Iris pigment epithelial cell (primary cell): ENCODE measurements at places on chromosomes 5 and 9.

- no peak for DNase-seq
These were observed 29.9 kb downstream of the TRMO start for GRCh38 chr9:97892421-97892820.

DNA sequence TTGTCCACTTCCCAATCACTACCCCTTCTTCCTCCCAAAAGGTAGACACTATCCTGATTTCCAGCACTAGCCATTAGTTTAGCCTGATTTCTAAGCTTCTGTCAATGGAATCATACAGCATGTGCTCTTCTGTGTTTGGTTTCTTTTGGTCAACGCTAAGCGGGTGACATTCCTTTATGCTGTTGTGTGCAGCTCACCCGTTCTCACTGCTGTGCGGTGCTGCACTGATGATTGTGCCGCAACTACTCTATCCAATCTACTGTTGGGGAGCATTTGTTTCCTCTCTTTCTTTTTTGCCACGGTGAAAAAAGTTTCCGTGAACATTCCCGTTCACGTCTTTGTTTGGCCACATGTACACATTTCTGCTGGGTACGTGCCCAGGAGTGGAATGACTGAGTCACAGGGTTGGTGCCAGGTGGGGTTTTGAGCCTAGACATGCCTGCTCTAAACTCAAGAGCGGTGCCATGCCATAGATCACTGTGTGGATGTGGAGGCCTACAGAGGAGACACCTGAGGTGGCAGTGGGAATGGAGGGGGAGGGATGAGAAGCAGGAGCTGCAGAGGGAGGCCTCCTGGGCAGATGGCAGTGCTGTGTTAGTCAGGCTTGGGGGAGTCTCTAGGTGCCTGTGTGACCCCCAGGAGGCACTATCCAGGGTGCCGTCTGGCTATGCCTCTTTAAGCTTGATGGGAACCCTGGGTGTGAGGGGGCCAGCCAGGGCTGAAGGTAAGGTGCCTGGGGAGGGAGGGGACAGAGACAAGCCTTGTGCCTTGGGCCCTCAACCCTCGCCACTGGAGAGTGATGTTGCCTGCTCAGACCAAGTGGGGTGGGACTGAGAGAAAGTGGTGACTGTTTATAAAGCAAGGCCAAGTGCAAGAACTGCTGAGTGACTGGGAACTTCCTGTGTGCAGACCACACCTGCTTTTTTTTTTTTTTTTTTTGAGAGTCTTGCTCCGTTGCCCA, 11.4 kb upstream of the ANKRD33B start:
- peak; percentile 41 for DNase-seq

DNA sequence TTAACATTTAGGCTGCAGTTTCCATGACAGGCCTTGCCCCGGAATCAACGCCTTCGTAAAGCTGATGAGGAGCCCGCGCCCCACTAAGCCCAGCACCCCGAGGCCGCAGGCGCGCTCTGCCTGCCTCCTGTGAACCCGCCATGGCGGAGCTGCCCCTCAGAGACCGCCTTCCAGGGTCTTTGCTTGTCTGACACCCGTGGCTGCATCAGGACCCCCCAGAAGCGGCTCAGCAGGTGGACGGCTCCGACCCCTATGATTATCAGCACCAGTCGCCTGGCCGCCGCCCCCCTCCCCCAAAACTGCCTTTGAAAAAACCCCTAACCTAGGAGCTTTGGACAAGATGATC, 507 bp upstream of the DPH7 start:
- DNase-seq, result no peak

GRCh38 chr5:159059722-159060121, 40.0 kb downstream of the EBF1 start:
- DNase-seq, result no peak

DNA sequence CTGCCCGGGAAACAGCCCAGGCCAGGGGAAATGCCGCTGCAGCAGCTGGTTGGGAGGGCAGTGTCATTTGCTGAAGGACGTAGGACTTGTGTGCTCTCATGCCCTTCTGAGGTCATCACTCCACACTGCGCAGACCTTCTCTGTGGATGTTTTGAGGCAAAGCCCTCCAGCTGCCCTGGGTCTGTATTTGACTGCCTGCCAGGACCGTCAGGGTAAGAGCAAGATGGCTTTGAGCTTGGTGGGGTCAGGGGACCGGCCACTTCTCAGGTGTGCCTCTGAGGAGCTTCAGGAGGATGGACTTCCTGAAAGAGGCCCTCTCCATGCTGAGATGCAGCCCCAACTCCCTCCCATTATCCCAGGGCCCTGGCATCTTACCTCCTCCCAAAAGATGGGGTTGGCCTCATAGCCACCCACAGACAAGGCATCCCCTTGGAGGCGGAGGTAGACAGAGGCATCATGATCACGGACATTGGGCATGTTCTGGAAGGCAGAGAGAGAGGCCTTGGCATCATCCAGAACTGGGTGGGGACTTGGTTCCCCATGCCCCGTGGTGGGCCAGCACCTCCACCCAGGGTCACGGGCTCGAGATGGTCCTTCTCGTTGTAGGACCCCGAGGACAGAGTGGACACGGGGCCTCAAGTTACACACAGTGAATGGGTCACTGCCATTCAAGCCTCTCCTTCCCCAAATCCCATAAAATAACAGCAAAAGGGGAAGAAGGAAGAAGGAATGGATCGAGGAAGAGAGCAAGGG, 19.4 kb downstream of the SARDH start:
- no peak for DNase-seq

- no peak for DNase-seq
These were observed 4.7 kb upstream of the FIBCD1 start for GRCh38 chr9:130943777-130944176.

GRCh38 chr9:89822996-89823395, 218.2 kb downstream of the GADD45G start:
- no peak for DNase-seq

DNA sequence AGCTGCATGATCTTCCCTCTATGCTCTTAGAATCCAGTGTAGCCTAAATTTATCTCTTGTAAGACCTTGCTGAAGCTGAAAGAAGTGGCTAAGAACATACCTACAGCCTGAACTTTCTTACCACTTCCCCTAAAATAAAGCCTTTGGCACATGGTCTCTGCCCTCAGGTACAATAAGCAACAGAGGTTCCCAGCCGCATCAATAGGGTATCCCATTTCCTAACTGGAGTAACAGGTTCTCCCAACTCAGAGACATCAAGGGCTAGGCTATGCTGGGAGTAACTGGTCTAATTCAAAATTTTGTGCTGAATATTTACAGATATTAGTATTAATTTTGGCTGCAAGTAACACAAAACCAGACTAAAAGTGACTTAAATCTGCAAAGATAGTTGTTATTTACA, 335.8 kb upstream of the TRPC7 start:
- no peak for DNase-seq

- DNase-seq, result no peak
These were observed 120.7 kb downstream of the PCSK1 start for GRCh38 chr5:96312383-96312782.

DNA sequence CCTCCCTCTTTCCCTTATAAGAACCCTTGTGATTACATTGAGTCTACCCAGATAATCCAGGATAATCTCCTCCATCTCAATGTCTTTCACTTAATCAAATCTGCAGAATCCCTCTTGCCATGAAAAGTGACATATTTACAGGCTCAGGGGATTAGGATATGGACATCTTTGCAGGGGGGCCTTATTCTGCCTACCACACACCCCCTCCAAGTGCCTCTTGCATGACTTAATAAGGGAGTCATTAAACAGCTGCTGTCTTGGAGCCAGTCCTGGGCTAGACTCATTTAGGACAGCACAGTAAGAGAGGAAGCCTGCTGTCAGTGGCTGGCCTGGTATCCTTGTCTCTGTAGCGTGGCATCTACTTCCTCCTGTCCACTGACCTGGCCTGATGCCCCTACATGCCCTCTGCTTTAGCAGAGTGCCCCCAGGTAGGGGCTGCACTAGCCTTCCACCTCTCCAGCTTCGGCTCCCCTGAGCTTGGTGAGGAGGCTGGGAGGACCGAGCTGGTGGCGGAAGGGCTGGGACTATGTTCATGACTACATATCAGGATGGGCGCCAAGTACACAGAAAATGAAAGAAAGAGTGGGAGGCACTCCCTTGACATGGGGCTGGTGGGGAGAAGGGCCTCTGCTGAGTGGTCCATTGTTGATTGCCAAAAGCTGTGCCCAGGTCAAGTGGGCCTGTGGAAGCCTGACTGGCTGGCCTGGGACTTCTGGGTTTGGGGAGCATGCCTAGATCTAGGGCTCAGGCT, 17.2 kb downstream of the ENHO start:
- DNase-seq, result no peak

DNA sequence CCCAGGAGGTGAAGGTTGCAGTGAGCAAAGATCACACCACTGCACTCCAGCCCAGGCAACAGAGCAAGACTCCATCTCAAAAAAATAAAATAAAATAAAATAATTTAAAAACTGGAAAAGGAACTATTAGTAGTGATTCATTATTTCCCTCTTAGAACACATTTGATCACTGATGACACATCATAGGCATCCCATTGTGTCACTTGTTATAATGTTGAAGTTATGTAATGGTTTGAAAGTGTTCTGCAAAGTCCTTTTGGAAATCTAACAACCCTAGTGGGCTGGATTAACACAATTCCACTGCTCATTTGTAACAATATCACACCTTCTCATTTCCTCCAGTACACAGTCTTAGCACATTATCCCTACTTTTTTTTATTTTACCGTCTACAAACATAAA, 81.8 kb upstream of the LMNB1 start:
- DNase-seq, result no peak

DNA sequence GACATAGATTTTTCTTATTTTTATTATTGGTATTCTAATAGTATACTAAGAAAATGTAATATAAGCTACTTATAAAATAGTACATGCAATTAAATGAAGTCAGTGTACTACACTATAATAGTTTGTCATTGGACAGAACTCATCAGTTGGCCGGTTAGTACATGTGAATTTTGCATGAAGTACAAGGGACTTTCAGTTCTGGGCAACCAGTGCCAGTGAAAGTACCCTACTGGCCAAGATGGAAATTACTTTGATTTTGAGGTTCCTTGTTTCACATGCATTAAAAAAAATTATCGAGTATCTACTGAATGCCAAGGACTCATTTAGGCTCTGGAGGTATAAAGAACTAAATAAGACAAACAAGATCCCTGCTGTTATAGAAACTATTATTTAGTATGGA, 213.4 kb upstream of the ELL2 start:
- peak; percentile 21 for DNase-seq

GRCh38 chr9:100394032-100394695, 32.8 kb upstream of the MSANTD3 start:
- DNase-seq, result no peak

GRCh38 chr5:168667301-168667840, 88.2 kb upstream of the PANK3 start:
- DNase-seq, result no peak

GRCh38 chr9:122059214-122059954, 33.7 kb downstream of the TTLL11 start:
- DNase-seq, result no peak

DNA sequence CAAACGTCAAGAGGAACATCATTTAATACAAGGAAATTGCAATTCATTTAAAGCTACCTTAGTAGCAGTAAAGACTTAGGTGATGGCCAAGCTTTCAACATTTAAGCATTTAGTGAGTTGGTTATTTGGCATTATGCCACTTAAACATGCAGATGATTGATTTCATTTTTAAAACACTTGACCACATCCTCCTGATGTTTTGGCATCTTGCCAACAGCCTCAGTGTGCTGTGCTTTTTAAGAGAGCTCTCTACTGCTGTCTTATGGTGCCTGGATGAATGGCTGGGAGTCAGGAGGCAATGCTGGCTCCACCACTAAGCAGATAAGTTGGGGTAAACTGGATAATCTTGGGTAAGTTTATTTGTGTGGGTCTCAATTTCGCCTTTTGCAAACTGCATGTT, 364.5 kb downstream of the MAN2A1 start:
- DNase-seq, result peak; percentile 82

GRCh38 chr9:18905883-18906629, 127.0 kb downstream of the SAXO1 start:
- peak; percentile 67 for DNase-seq

GRCh38 chr5:4901305-4901811, 238.8 kb upstream of the ADAMTS16 start:
- DNase-seq, result no peak

DNA sequence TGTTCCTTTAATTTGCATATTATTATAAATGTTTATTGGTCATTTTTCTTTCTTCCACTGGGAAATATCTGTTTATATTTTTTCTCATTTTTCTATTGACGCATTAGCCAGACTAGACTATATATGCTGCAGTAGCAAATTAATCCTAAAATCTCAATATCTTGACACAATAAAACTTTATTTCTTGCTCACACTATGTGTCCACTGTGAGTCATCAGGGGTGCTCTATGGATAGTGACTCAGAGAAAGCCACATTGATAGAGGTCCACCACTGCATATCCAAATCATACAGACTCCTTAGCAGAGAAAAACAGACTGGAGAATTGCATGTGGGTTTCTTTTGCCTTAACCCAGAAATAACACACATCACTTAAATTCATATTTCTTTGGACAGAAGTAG, 20.8 kb downstream of the OR1L3 start:
- peak; percentile 2 for DNase-seq

GRCh38 chr9:121837113-121837961, 185.9 kb downstream of the DAB2IP start:
- DNase-seq, result peak; percentile 62

DNA sequence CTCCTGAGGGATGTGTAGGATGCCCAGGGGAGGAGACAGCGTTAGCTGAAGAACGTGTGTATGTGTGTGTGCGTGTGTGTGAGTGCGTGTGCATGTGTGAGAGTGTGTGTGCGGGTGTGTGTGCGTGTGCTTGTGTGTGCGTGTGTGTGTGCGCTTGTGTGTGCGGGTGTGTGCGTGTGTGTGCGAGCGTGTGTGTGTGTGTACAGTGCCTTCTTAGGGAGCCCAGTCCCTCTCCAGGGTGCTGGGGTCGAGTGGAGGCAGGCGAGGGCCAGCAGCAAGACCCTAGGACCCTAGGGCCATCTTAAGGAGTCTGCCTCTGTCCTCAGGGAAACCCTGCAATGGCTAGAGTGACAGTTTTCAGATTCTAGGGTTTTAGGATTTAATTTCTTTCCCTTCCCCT, 26.0 kb upstream of the STXBP1 start:
- DNase-seq, result no peak

DNA sequence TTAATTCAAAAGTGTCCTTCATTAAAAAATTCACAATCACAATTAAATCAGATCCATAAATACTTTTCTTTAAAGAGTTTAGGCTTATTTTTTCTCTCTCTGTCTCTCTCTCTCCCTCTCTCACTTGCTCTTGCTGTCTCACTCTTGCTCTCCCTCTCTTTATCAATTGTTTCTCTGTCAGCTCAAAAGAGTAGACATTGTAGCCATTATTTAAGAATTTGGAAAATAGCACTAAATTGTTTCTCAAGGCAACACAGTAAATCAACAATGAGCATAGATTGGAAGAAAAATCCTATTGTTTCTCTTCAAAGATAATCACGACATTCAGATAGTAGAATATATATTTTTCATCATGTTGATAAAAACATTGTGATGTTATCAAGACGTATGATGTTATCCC, 1114.0 kb downstream of the PTPRD start:
- DNase-seq, result no peak

GRCh38 chr9:131692612-131693562, 47.0 kb downstream of the RAPGEF1 start:
- no peak for DNase-seq
